ENCODE measurements at places on chromosomes 3 and 15.
A peak's percentile ranks its signal among the peaks of the same experiment; 100 is the strongest.

DNA sequence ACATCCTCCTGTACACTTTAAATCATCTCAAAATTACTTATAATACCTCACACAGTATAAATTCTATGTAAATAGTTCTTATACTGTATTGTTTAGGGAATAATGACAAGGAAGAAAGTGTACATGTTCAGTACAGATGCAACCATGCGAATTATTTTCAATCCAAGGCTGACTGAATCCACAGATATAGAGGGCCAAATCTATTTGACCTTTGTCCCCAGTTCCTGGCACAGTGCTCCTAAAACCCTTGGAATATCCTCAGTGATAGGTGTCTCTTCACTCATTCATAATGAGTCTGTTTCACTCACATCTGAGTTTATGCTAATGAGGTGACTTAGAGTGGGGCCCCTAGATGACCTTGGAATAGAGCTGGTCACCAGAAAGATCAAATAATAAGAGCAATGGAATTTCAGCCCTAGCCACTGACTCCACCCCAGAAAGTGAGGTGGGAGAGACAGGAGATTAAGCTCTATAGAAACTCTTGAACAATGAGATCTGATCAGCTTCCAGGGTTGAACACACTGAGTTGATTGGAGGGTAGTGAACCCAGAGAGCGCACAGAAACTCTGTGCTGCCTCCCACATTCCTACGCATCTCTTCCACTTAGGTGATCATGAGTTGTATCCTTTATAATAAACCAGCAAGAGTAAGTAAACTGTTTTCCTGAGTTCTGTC is 65.3 kb downstream of the ADAM10 start:
- DNase-seq = no peak

- peak; percentile 91 for DNase-seq
These were observed 2.2 kb downstream of the CDCP1 start for GRCh38 chr3:45143673-45144671.

GRCh38 chr3:133125171-133125570 is 87.0 kb downstream of the TMEM108 start:
- no peak for DNase-seq

GRCh38 chr3:141051443-141052200 is 475 bp downstream of the SPSB4 start:
- peak; percentile 87 for DNase-seq

DNA sequence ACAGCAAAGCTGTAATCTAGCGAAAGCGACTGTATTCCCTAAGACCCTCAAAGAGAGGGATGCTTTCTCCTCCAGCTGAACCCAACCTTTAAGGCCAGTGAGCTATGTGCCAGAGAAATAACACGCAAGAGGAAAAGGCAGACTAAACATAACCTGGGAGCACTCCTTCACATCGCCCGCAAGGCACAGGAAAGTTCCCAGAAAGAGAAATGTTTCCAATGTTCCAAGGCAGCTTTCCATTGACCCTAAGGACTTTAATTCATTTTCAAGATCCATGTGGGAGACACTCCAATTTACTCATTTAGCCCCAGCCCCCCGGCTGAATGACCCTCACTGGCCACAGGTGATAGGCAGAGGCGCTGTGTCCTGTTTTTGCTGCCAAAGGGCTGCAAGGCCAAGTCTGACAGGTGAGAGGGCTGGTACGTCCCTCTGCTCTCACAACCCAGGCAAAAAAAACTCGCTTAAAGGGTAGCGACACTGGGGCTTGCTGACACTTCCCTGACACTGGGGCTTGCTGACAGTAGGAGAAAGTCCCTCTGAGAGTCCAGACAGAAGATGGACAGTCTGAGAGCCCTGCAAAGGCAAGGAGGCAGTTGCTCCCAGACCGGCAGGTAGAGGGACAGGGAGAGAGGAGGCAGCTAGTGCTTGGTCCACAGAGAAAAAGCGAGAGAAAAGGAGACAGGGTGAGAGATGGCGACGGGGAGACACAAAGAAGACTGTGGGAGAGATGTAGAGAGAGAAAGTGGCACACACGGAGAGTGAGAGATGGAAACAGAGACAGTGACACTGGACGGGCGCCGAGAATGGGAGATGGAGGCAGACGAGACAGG is 702 bp downstream of the ARHGEF3 start:
- no peak for DNase-seq
